ENCODE measurements at places on chromosomes 7 and 10. TPM values are rescaled to one million over a fixed set of nuclear protein-coding genes. Genes with fewer than 3 reads are reported as not detected.

DNA sequence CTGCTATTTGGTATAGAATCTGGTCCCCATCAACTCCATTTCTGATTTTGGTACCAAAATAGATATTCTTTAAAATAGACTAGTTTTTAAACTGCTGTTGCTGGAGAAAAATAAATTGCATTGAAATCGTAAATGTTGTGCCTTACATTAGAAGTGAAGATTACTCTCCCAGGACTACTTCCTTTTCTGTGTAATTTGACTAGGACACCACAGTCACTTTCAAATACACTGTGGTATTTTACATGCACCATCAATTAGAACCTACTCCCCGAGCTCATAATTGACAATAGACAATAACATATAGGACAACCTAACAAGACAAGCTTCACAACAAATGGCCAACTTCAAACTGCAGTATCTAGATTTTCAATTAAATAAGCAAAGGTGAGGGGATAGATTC lies 211.5 kb downstream of the DGKB start:
- no peak for DNase-seq

GRCh38 chr7:154583454-154583853 lies 419.5 kb downstream of the PAXIP1 start:
- peak; percentile 65 for DNase-seq

Gene MBL2
- not detected for total RNA-seq

Gene RSPH10B
- not detected for total RNA-seq
